ENCODE measurements at places on chromosomes 6 and 20. TPM values are rescaled to one million over a fixed set of nuclear protein-coding genes. Genes with fewer than 3 reads are reported as not detected.

DNA sequence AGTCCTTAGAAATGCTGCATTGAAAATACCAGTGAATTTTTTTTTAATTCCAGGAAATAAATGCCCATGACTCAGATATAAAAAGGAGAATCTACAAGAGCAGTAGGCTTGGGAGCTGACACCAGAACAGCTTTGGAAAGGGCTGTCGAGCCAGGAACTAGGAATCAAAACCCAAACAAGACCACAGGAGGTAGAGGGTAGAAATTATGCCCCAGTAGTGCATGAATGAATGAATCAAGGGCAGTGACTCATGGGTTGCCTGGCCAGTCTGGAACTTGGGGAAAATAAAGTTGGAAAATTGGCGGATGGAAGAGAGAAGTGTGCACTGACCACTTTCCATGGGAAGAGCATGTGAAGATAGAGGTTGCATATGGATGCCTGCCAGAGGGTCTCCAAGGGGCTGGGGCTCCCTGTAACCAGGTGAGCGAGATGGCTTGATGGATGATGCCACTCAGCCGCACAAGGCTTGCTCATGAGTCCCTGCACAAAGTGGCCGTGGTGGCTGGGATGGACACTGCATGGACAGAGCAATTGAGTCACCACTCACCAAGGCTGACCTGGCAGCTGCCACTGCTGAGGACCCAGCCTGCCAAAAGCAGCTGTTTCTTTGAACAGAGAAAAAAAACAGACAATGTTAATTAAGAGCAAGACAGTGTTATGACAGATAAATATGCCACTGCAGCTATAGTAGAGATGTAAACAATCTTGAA, 15.2 kb upstream of the MCCD1 start:
- no peak for ATAC-seq

PCMT1 gene
- 105 TPM for total RNA-seq

DNA sequence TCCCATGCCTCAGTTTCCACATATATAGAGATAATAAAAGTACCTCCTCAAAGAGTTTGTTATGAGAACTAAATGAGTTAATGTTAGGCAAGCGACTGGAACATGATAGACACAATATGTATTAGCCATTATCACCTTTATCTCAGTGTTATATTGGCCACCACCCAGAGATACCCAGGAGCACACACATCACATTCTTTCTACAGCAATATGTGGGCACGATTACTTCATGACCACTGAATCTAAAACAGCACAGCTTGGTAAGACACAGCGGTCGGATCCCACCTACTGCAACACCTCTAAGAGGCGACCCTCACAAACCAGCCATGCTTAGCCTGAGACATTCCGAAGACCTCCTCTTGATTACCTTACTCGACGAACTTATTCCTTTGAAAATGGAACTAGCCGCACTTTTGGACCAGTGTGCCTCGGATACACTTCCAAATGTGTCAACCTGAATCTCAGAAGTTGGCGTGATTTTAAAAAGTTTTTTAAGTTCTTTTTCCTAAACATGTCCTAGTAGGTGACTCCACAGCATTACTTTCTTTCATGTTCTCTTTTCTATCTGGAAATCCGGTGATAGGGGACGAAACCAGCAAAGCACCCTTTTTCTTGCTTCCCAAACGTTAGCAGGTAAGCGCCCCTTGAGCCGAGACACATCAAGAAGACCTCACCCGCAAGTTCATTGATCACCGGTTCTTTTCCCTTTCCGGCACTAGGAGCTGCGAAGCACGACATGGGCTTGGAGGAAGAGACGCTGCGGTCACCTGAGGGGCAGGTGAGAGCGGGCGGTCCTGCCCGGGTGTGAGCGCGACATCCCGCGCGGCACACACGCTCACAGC, 923 bp downstream of the GMDS start:
- no peak for ATAC-seq

DNA sequence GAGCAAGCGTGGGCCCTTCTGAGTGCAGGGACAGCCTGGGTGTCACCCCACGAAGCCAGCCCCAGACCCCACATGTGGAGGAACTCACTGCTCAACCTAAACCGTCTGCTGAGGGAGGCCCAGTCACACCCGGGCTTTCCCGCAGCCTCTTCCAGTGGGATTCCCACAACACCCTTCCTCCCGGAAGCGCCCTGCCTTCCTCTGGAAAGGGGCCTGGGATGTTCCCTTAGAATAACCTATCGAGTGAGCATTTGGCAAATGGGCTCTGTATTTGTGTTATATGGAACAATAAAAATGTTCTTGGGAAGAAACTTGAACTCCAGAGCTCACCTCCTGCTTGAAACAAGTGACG, 100.0 kb upstream of the DUSP22 start:
- no peak for ATAC-seq

GRCh38 chr6:45369870-45370269, 7.9 kb downstream of the SUPT3H start:
- ATAC-seq: no peak

DNA sequence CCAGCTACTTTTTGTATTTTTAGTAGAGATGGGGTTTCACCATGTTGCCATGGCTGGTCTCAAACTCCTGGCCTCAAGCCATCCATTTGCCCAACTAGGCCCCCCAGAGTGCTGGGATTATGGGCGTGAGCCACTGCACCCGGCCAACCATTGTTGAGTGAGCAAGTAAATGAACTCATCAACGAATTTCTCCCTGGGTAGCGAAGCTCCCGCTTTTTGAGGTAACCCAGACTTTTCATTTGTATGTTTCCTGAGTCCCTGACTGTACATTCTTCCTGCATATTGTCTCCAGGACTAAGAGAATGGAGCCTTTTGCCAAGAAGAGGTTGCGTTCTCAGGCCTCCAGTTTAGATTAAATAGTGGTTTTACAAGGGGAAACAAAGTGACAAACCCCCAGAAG, 36.4 kb downstream of the RIPOR3 start:
- ATAC-seq: peak; percentile 27

- ATAC-seq: no peak
These were observed 96.6 kb downstream of the CDKAL1 start for GRCh38 chr6:20630617-20631548.

DNA sequence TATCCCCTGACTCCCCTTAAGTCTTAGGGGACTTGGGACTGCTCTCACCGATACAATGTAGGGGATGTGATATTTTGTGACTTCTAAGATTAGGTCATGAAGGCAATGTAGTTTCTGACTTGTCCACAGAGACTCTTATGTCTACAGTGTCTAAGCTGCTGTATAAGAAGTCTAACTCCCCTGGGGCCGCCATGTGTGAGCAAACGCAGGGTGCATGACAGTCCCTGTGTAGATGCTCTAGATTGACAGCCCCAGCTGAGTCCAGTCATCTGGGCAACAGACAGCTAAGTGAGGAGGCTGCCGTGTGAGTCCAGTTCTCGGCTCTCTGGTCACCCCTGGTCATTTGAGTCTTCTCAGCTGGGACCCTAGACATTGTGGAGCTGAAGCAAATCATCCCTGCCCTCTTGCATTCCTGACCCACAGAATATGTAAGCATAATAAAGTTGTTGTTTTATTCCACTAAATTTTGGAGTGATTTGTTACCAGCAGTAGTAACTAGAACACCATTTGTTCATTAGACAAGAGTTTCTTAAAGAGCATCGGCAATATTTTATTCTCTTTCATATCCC, 743.3 kb upstream of the CHD6 start:
- no peak for ATAC-seq

DNA sequence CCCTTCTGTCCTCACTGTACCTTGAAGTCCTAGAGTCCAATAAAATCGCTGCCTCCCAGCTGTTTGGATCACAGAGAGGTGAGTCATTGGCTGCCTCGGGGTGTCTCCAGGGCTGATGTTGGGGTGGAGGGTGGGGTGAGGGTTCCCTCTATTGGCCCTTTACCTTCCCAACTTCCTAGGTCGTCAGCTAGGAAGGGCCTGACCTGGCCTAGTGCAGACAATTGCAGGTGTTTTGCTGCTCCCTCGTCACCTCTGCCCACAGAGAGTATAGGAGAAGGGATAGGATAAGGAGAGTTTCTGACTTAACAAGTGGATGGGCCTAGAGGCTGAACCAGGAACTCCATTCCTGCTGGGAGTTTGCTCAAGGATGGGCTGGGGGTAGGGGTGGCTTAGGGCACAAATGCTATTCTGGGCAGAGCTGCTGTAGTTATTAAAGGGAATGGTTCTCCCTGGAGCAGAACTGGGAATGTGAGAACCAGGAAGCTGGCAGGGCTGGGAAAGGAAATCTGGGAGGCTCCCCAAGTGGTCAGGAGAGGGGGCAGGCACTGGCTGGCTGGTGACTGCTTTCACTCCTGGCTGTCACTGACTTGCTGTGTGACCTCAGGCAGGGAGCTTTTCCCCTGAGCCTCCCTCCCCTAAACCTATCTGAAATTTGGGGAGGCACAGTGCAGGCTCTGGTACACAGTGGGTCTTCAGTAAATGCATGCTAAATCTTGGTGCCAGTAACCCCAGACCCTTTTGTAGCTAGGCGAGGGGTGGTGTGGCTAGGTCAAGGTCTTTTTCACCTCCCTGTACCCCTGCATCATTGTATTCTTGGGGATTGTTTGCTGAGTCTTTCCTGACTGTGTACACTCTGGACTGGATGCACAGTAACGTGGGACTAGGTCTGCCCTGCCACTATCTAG, 1.5 kb downstream of the TP53INP2 start:
- ATAC-seq: no peak
